ENCODE measurements at places on chromosomes 13 and 19.
A peak's percentile ranks its signal among the peaks of the same experiment; 100 is the strongest.

DNA sequence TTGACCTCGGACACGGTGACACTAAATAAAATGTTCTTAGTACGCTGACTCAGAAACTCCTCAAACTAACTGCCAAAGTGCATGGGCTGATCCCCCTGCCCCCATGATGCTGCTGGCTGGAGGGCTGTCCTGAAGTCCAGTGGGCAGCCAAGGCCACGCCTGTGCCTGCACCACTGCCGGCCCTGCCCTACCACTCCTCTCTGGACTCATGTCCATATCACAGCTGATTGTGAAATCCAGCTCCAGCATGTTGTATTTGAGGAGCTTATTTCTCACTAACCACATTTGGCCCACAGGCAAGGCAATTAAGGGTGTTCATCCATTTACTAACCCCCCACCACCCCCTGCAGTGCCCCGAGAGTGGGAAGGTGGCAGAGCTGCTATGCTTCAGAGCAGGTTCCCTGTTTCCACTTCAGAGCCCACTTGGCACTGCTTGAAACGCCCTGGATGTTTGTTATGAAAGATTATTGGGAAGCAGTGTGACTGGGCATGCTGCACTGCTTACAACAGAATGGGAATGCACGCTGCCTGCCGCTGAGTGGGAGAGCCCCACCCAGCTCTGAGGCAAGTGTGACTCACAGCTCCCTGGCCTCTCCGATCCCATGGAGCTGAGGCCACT, 114.0 kb downstream of the UQCRFS1 start:
- DNase-seq, result peak; percentile 71

- DNase-seq, result no peak
Observed at GRCh38 chr19:55691561-55692481, 16.8 kb downstream of the EPN1 start.

DNA sequence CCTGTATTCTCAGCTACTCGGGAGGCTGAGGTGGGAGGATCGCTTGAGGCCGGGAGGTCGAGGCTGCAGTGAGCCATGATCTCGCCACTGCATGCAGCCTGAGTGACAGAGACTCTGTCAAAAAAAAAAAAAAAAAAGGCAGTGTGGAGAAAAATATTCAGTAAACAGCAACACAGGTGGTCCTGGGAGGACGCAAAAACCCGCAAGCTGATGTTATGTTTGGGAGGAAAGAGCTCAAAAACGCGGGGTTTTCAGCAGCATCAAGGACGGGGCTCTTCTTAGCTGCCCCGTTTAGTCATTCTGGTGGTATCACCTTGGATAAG, 599 bp upstream of the ZNF784 start:
- no peak for DNase-seq

DNA sequence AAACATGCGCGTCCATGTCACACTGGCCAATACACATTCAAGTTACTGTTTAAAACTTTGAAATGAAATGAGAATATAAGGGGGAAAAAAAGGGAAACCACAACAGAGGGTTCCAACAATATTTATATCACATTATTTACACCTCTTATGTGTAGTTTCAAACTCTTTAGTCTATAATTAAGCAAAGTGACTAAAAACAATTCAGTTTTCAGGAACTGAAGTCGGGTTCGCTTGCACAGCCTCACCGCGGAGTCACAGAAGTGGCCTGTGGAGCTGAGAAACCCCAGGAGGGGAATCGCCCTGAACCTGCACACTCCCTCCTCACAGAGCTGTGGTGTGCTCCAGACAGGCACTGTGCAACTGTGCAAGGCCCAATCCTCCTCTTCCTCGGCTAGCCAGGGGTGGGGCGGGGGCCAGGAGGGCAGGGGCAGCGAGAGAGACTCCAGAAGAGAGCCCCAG, 75.9 kb downstream of the STK24 start:
- no peak for DNase-seq
